GM23248 (cell line): ENCODE measurements at places on chromosomes 2 and 18. TPM values are rescaled to one million over a fixed set of nuclear protein-coding genes. Genes with fewer than 3 reads are reported as not detected.

DNA sequence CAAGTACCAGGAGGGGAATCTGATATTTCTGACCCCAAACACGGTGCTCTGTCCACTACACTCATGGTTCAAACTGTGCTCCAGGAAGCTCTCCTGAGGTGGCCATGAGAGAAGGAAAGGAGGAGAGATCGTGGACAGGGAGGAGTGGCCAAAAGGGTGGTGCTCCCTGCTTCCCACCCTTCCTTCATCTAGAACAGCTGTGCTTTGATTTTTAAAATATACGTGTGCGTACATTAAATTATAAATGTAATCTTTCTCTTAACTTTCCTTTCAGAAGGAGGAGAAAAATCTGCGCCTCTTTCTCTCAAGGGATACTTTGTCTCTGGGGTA is 8.2 kb upstream of the CHRNA1 start:
- peak overlapping the region; percentile 61 for H3K27ac ChIP-seq
- no peaks in the 10 kb centered on the region for H3K27me3 ChIP-seq
- H3K4me1 ChIP-seq = peaks cover 21% of the 10 kb centered on the region
- DNase-seq = no peak
- H3K36me3 ChIP-seq = no peaks in the 10 kb centered on the region

GRCh38 chr2:26870585-26871095 is 22.7 kb downstream of the DPYSL5 start:
- no peaks in the 10 kb centered on the region for H3K4me1 ChIP-seq
- DNase-seq = no peak
- H3K27me3 ChIP-seq = peaks cover 60% of the 10 kb centered on the region

Gene CABLES1
- 5.7 and 8.9 TPM in 2 replicates for total RNA-seq

Gene MAP3K19
- total RNA-seq = not detected in 2 replicates

- no peak overlapping the region for H3K27ac ChIP-seq
- no peaks in the 10 kb centered on the region; the same call in 1 of the 2 replicates for H3K36me3 ChIP-seq
- H3K27me3 ChIP-seq = no peaks in the 10 kb centered on the region
- no peaks in the 10 kb centered on the region for H3K4me1 ChIP-seq
Measured at GRCh38 chr2:3451926-3452671, 67.2 kb downstream of the ADI1 start.

DNA sequence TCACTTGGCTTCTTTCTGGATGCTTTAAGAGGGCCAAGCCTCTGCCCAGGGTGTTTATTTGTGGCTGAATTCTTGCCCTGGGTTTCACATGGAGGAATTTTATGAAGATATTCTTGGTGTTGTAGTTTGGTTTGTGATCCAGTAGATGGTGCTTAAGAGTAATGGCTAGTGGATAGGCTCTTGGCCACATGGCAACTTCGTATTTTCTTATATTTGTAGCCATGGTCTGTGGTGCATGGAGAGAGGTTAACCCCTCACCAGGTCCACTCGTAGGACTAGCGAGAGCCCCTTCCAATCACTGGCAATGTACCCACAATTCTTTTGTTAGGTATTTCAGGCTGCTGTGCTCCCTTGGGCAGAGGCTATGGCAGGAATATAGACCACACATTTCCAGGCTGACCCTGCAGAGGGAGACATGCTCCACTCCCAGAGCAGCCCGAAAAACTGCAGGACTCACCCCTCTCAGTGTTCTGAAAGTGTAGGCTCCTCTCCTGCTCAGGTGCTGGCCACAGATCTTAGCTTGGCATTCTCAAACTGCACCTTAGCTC is 582.1 kb upstream of the SETBP1 start:
- H3K4me3 ChIP-seq = no peak overlapping the region
- peak; percentile 71 for DNase-seq
- no peaks in the 10 kb centered on the region for H3K36me3 ChIP-seq

DNA sequence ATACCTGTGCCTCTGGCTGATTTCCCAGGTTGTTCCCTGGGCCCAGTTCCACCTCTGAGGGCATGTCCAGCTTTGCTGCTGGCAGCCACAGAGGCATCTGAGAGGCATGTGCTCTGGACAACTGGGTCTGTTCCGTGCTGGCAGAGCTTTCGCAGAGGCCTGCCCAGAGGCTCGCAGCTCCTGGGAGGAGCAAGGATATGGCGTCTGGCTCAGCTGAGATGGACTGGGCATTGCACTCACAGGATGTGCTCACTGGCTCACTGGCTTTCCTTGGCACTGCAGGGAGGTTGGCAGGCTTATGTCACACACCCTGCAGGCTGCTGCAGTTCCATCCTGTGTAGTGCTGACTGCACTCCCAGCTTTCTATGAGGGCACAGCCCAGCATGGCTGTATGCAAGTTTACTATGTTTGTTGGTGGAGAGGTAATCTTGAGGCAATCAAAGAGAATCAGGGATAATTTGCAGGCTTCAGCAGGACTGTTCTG is 172.3 kb downstream of the PRKCE start:
- H3K4me1 ChIP-seq = peaks cover 9% of the 10 kb centered on the region
- no peaks in the 10 kb centered on the region for H3K27me3 ChIP-seq
- DNase-seq = peak; percentile 62
- H3K27ac ChIP-seq = no peak overlapping the region
- H3K4me3 ChIP-seq = no peak overlapping the region

DNA sequence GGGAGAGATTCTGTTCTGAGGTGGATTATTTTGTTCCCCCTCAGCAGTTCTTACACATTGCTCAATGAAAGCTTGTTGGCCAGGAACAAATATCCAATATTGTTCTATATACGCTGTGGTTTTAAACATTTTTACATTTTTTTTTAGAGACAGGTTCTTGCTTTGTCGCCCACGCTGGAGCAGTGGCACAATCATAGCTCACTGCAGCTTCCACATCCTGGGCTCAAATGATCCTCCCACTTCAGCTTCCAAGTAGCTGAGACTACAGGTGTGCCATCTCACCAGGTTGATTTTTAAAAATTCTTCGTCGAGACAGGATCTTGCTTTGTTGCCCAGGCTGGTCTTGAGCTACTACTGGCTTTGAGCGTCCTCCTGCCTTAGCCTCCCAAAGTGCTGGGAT is 58.9 kb upstream of the KIF5C start:
- H3K27ac ChIP-seq = no peak overlapping the region
- H3K4me1 ChIP-seq = peaks cover 14% of the 10 kb centered on the region; the same call in 1 of the 2 replicates
- peaks cover 27% of the 10 kb centered on the region; the same call in 1 of the 2 replicates for H3K27me3 ChIP-seq
- H3K4me3 ChIP-seq = no peak overlapping the region
- DNase-seq = no peak

DNA sequence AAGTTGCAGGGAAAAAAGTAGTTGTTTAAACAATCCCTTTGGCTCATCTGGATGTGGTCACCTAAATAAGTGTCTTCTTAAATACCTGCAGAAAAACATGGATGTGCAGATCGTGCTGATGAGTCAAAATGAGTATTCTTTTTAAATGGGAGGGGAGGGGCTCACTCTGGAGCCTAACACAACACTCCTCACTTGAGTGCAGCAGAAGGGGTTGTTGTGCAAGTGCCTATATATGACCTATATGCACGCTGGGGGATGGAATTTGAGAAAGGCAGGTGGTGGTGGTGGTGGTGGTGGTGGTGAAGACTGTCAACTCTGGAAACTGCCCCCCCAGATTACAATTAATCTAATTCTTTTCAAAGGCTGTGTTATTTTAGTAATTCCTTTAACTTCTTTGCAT is 77.9 kb upstream of the FAM124B start:
- H3K4me1 ChIP-seq = peaks cover 10% of the 10 kb centered on the region
- no peak for DNase-seq
- H3K4me3 ChIP-seq = no peak overlapping the region

DNA sequence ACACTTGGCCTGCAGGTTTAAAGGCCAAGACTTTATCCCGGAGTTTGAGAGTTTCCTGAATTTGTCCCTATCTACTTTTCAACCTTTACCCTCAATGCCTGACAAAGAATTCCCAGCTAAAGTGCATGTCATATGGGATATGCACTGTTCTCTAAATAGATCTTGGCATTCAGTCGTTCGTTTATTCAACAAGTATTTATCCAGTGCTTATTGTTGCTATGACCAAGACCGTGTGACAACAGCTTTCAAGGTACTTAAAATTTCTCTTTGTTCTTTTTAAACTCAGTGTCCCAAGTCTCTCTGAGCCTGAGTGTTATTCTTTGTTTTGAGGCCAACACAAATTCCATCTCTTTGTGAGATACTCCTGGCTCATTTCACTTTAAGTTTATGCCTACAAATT is 133.4 kb downstream of the RGPD3 start:
- no peaks in the 10 kb centered on the region for H3K36me3 ChIP-seq
- H3K27me3 ChIP-seq = 0 out of 2 replicates have a peak, but pooled peaks cover 8% of the 10 kb centered on the region
- no peaks in the 10 kb centered on the region for H3K4me1 ChIP-seq
- no peak for DNase-seq

Gene HS1BP3
- total RNA-seq = 10.5 and 17.1 TPM in 2 replicates

Gene ACMSD
- total RNA-seq = not detected in 2 replicates

DNA sequence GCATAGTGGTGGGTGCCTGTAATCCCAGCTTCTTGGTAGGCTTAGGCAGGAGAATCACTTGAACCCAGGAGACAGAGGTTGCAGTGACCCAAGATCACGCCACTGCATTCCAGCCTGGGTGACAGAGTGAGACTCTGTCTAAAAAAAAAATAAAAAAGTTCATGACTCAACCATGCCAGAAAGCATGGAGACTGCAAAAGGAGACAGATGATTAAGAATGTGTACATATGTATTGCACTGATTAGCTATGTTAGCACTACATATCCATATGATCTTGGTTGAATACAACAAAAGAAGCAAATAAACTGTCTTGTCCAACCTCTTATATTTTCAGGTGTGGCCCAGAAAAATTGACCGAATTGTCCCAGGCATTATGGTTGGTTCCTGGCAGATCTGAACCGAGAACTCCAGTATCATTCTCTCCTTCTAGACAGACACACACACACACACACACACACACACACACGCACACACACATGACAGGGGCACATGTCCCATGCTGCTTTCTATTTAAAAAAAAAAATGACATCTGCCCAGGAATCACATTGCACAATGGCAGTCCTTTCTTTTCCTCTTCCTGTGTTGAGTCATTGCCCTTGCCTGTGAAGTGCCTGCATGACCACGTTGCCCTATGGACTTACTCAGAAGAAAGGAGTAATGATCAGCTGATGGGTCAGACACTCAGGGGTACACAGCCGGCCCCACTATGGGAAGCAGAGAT is 65.6 kb downstream of the MYCN start:
- H3K4me1 ChIP-seq = no peaks in the 10 kb centered on the region
- no peak overlapping the region for H3K4me3 ChIP-seq
- no peak overlapping the region for H3K27ac ChIP-seq
- H3K36me3 ChIP-seq = no peaks in the 10 kb centered on the region
- no peaks in the 10 kb centered on the region for H3K27me3 ChIP-seq
- DNase-seq = no peak

- H3K4me1 ChIP-seq = peaks cover 23% of the 10 kb centered on the region
- H3K36me3 ChIP-seq = no peaks in the 10 kb centered on the region
- no peak overlapping the region for H3K27ac ChIP-seq
- H3K27me3 ChIP-seq = no peaks in the 10 kb centered on the region
- no peak overlapping the region for H3K4me3 ChIP-seq
Measured at GRCh38 chr2:45988879-45989278, 308.3 kb upstream of the EPAS1 start.

DNA sequence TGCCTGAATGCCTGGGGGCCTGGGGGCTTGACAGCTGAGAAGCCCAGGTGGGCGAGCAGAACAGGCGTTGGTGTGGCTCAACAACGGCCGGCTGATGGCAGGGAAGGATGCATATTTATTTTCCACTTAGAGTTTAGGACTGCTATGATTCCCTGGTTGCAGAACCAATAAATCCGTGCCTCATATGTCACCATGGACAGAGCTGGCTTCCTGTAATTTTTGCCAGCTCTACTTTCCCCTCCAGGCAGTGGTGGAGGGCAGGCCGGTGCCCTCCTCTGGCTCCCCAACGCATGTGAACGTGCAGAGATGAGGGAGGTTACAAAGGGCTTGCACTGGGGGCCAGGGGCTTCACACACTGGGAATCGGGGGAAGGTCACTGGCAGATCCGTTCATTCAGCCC is 18.2 kb downstream of the SAG start:
- H3K27me3 ChIP-seq = peaks cover 7% of the 10 kb centered on the region; the same call in 1 of the 2 replicates
- no peak overlapping the region for H3K4me3 ChIP-seq
- H3K27ac ChIP-seq = no peak overlapping the region
- no peaks in the 10 kb centered on the region for H3K36me3 ChIP-seq
- no peaks in the 10 kb centered on the region for H3K4me1 ChIP-seq

DNA sequence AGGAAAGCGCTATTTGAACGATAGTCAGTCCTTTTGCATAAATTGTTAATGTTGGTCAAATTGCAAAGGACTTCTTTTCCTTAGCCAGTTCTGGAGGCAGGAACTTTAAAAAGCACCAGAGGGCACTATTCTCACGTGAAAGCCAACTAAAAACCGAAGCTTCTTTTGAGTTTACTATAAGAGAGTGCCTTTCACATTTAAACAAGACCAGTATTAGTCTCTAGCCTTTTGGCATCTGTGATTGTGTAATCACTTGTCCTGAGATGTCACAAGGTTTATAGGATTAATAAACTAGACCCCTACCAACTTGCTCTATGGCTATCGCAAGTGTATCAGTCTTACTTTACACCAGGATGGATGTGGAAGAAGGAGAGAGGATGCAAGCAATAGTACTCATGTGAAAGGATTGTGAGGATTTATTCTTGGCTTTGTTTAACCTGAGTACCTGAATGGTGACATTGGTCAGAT is 14.4 kb upstream of the STAT4 start:
- peaks cover 50% of the 10 kb centered on the region for H3K4me1 ChIP-seq
- DNase-seq = peak; percentile 77
- no peaks in the 10 kb centered on the region for H3K36me3 ChIP-seq
- no peak overlapping the region for H3K4me3 ChIP-seq
- H3K27me3 ChIP-seq = no peaks in the 10 kb centered on the region

DNA sequence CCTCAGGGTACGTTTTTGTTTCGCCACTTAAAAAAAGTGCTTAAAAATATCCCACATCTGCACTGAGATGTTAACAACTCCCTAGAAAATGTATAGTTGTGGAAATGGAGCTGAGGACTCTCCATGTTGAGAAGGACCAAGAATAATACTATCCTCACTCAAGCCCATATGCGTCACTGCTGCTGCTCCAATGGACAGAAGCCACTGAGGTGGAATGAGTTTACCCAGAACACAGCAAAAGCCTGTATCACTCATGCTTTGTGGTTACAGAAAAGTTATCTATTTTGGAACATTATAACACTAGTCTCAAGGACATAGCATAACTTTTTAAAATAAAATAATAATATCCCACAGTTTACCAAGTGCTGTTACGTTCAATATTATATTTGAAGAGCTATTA is 31.9 kb downstream of the DSC3 start:
- no peaks in the 10 kb centered on the region for H3K36me3 ChIP-seq
- no peak overlapping the region for H3K27ac ChIP-seq
- H3K27me3 ChIP-seq = no peaks in the 10 kb centered on the region
- no peak overlapping the region for H3K4me3 ChIP-seq
- H3K4me1 ChIP-seq = no peaks in the 10 kb centered on the region
